Left renal pelvis (tissue), 4 donors: ENCODE measurements at places on chromosomes 12 and 14.

DNA sequence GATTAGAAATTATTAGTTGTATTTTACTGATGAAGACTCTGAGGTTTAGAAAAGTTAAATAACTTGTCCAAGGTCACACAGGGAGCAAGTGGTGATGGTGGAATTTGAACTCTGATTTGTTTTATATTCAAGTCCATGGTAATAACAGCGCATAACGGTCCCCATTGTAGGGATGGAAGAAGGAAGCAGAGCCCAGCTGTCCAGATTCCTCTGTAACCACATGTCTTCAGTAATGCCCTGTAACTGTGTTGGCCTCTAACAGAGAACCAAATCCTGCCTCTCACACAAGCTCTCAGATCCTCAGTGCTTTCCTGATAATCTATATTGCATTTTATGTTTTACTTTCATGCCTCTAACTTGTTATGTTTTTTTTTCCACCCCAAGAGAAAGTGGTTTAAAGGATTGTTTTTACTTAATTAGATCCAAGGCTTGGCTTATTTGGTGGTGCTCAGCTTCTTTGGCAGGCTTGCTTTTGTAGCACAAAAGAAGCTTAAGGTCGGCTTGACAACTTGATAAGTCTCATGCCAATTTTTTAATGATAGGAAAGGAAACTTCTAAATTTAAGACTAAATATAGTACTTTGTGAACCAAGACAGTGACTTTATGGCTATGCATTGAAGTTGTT is 105.1 kb upstream of the SEL1L start:
- no peak for DNase-seq

GRCh38 chr12:123657211-123657610 is 13.7 kb upstream of the TCTN2 start:
- DNase-seq = no peak

GRCh38 chr12:87671757-87672156 is 357.4 kb downstream of the C12orf50 start:
- DNase-seq = no peak

DNA sequence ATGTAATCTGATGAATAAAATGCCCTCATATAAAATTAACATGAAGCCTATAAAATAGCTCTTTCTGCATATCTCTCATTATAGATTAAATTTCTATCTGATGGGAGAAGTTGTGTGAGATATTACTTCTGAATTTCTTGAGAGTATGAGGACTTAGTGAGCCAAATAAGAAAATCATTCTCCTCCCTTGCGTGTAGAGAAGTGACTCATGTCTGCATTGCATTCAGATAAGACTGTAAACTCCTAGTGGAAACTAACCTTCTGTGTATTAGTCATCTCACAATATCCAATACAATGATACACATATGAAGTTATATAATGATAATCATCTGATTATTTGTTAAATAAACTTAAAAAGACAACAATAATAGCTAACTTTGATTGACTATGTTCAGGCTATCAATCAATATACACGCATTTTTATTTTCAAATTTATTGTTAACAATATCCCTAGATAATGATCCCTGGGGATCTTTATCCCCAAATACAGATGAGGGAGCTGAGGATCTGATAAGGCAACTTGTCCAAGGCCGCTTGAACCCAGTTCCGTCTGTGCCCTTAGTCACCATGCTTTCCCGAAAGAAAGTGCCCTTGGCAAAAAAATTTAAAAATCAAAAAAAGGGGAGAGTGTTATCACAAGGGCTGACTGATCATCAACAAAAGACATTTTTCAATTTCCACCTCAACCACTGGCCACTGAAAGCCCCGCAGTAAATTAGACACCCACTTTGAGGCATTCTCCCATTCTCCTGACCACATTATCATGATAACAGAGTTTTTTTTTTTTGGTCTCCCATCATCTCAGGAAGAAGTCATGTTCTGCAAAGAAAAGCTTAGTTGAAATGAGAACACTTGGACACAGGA is 189.2 kb upstream of the RASSF8 start:
- no peak for DNase-seq

DNA sequence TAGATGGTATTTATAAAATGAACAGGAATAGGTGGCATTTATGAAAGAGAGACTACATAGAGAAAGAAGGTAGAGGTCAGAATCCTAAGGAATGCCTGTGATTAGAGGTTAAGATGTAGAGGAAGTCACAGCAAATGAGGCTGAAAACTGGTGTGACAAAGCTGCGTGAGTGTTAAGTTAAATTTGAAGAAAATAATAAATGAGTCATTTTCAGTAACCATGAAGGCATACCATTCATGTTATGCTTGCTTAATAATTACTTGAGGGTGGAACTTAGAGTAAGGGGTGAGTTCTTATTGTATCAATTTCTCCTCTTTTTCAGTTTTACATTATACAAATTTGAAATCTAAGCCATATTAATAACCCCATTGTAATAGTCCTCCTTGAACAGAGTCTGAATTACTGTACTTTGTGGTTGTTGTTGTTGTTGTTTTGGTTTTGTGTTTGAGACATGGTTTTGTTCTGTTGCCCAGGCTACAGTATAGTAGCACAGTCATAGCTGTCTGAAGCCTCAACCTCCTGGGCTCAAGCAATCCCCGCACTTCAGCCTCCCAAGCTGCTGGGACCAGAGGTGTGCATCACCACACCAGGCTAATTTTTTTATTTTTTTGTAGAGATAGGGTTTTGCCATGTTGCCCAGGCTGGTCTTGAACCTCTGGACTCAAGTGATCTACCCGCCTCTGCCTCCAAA is 761.5 kb downstream of the GALC start:
- DNase-seq = no peak

DNA sequence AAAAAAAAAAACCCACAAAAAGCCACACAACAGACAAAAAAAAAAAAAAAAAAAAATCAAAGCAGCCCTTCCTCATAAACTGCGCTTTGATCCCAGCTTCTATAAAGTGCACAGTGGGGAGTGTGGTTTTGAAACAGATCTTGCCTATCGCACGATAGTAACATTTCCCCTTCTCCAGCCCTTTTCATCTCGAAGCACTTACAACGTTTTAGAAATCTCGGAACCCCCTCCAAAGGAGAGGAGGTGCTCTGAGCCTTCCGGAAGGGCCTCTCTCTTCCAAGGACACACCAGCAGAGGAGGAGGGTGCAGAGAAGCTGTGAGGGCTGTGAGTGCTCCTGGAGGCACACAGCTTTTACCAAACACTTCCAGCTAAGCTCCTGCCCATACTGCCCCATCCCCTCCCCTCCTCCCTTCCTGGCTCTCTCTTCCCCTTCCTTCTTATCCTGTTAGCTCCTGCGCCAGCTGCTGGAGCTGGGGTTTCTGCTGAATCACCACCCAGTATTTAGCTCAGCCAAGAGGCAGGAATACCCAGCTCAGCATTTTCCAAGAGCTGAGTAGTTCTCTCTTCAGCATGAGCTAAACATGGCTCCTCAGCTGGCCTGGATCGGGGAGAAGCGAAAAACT is 28.4 kb downstream of the SLC7A8 start:
- DNase-seq = no peak

DNA sequence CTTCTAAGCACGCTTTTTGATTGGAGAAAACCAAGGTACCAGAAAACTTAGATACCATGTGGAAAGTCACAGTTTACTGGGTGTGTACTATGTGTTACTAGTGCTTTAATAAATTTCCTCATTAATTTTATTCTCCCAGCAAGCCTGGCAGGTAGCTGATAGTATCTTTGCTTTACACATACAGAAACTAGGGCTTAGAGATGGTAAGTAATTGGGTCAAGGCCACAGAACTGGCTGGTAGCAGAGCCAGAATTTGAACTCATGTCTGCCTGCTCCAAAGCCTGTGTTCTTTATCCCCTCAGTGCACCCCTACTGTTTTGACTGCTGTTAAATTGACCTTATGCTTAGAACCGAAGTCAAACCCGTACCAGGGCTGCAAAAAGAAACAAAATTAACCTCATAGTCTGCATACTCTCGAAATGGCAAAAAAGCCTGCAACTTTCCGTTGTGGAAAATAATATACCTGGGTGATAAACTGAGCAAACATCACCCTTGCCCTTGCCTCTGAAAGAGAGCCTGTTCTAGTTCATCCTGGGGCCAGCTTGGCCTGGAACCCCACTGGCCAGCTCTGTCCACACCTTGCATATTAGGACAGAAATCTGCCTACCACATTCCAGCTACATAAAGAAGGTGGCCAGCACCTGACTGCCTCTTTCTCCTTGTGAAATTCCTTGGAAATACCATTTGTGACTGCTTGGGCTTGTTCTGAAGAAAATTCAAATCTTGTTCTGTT is 118.9 kb downstream of the ETV6 start:
- no peak for DNase-seq

GRCh38 chr12:57729321-57729844 is 9.2 kb downstream of the AGAP2 start:
- no peak for DNase-seq

GRCh38 chr12:5022025-5022424 is 21.7 kb upstream of the KCNA5 start:
- DNase-seq = no peak

DNA sequence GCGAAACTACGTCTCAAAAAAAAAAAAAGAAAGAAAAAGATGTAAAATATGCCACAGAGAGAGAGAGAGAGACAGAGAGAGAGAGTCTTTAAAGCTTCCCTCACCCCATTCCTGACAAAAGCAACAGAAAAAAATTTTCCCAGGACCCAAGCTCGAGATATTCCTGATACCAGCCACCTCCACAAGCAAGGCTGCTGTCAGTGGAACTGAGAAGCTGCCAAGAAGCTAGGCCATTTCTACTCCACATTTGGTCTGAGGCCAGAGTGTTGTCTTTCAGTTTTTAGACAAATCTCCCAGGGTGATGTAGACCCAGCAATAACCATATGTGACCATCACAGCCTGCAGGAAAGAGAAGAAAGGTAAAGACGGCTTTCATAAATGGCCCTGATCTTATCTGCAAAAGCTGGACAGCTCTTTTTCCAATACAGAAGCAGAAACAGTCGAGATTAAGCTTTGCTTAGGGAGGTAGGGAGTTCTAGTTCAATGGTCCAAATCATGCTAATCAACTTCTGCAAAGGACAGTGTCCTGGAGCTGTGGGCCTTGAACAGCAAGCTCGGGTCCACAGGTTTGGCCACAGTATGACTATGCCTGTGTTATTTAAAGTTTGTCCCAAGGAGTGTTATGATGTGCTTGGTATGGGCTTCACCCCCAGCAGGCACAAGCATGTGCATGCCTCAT is 130.3 kb upstream of the NUDT4 start:
- no peak for DNase-seq

DNA sequence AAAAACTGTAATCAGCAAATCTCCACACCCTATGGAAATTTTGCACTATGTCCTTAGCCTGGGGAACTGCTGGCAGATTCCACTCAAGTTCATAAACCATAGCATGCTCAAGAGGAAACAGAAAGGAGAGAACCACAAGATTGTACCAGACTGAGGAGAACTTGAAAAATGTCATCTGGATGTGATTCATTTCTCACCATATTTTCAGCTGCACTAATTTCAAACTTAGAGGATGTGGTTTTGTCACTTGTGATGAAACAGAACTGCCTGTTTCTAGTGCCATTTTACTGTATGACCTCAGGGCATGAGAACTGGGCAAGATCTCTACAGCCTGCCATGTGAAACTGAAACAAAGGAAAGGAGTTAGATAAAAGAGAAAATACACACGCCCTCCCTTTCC is 1493.1 kb upstream of the FLRT2 start:
- no peak for DNase-seq
